Activated CD4-positive, alpha-beta T cell treated with anti-CD3 and anti-CD28 coated beads, Interleukin-2, amount 10 ng/mL, durations not matched to agents 7 days and 5 days (primary cell): ENCODE measurements at places on chromosomes 5 and 9. TPM values are rescaled to one million over a fixed set of nuclear protein-coding genes. Genes with fewer than 3 reads are reported as not detected.

ARAP3 gene
- total RNA-seq: 4.6 TPM

CER1 gene
- not detected for total RNA-seq

EIF4EBP3 gene
- 9.5 TPM for total RNA-seq

INSYN2B gene
- total RNA-seq: not detected

NME5 gene
- not detected for total RNA-seq

MYO10 gene
- total RNA-seq: 0.08 TPM
